CD4-positive, alpha-beta T cell treated with Interleukin-21 for 1 hour (primary cell): ENCODE measurements at places on chromosomes 7 and 10.

DNA sequence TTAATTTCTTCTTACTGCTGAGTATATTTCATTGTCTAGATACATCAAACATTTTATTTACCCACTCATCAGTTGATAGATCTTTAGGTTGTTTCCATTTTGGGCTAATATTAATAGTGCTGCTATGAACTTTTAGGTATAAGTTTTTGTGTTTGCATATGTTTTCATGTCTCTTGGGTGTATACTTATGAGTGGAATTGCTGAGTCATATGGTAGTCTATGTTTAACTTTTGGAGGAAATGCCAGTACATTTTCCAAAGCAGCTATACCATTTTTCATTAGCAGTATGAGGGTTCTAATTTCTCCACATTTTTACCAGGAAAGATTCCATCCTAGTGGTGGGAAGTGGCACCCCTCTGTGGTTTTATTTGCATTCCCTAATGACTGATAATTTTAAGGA is 101.1 kb downstream of the ANKRD30A start:
- DNase-seq = no peak

- DNase-seq = no peak
Measured at GRCh38 chr10:45811075-45811474, 36.2 kb downstream of the AGAP4 start.

GRCh38 chr7:155845226-155845625 is 33.0 kb upstream of the SHH start:
- DNase-seq = no peak

DNA sequence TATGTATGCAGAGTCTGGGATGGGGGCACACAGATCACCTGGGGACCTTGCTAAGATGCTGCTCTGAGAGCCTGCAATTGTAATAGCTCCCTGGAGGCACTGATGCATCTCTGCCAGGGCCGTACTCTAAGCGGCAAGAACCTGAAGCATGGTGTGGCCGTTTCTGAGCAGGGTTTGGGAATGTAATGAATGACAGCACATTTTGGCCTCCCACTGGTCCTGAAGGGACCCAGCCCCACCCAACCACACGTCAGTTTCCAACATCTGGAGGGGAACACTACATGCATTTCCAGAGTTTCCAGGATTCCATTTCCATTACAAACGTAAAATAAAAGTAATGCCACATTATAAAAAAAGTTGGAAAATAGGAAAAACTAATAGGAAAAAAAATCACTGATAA is 14.0 kb downstream of the ZCCHC24 start:
- no peak for DNase-seq

DNA sequence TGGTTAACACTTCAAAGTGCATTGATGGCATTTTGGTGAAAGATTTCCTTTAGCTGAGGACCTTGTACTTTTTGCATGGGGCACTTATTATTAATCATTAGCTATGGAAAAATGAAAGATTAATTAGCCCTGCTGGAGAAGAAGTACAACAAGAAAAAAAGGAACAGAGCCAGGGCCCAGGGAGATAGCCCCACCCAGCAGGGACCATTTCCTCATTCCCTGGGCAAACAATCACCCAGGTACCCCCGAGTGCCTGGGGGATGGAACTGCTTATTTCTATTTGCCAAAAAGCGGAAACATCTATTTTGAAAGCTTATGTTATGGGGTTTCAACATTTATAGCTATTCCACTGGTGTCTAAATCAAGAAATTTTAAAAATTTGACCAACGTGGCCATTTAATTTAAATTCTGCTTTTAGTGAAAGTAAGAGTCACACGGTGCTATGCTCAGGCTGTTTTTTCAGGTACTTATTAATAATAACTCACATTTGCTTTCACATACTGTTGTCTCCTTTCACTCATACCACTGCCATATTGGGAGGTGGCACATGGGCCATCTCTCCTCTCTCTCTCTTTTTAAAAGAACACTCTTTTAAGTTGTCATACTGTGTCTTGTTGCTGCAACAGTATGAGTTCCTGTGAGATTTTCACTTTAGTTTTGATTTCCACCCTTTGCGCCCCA is 143.6 kb upstream of the KIF5B start:
- DNase-seq = peak; percentile 9

GRCh38 chr7:2313450-2314208 is 612 bp downstream of the SNX8 start:
- no peak for DNase-seq

DNA sequence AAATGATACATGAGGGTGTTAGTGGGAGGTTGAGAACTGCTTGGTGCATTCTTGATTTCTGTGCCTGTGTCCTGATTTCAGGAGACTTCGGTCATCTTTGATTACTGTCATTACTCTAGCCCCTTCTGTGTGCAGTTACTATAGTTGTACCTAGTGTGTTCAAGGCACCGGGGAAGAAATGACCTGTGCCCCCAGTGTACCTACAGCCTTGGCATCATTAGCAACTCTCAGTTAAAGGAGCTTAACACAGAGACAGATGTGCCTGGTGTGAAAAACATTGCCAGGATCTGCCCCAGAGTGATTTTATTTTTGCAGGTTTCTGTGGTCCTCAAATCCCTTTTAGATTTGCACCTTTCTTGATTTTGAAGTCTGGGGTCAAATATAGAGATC is 62.2 kb downstream of the ARID5B start:
- no peak for DNase-seq

DNA sequence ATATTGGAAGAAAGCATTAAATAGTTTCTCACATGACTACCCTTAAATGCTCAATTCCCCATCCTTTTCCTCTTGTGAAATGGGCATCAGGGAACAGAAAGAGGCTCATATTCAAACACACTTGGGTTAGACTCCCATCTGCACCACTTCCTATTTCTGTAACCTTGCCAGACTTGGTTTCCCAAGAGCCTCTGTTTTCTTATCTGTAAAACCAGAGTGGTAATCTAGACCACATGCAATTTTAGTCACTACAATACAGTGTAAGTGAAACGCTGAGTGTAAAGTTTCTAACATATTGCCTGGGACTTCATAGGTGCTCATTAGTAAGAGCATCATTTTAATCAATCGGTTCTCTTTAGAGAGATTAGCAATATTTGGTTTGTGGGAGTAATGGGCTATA is 136.3 kb downstream of the SORCS1 start:
- no peak for DNase-seq

DNA sequence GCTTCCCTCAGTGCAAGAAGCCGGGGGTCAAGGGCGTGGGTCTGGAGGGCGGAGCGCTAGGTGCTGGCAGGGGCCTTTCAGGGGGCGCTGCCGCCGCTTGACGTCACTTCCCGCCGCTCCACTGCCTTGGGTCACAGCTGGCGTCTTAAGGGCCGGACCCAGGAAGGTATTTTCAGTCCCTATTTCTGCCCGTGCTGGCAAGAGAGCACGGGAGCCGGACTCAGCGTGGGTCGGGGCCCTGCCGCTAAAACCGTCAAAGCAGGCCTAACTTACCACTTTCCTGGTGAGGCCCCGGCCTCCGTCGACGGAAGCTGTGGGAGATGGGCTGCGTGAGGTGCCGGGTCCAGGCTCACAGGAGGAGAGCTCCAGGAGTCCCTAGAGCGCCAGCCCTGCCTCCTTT is 12.0 kb downstream of the VAX1 start:
- no peak for DNase-seq

DNA sequence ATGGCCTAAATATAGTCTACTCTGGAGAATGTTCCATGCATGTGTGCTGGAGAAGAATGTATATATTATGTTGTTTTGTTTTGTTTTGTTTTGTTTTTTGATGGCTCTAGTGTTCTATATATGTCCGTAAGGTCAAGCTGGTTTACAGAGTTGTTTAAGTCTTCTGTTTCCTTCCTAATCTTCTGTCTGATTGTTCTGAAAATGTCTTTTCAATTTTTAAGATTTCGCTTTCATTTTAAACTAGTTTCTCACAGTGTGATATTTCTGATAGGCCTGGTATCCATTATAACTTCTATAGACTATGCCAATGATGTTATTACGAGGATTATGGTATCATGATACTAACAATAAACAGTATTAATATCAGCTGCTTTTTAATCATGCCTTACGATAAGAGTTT is 1126.3 kb upstream of the SORCS1 start:
- no peak for DNase-seq

GRCh38 chr10:25493122-25493893 is 318.5 kb downstream of the GPR158 start:
- DNase-seq = no peak

- DNase-seq = no peak
Measured at GRCh38 chr10:11194859-11195586, 177.4 kb downstream of the CELF2 start.
